ENCODE measurements at places on chromosomes 12 and 14. TPM values are rescaled to one million over a fixed set of nuclear protein-coding genes. Genes with fewer than 3 reads are reported as not detected.

Gene ZBTB42
- 3.5 TPM for total RNA-seq

Gene IL22
- 0.64 TPM for total RNA-seq

Gene CACNB3
- total RNA-seq = 6.3 TPM

Gene P2RX2
- total RNA-seq = not detected

Gene TDRD9
- total RNA-seq = 0.44 TPM

Gene NKX2-1
- not detected for total RNA-seq

Gene TEAD4
- total RNA-seq = 2.1 TPM

Gene PIWIL1
- total RNA-seq = not detected

Gene NPAS3
- total RNA-seq = not detected

Gene NPFF
- not detected for total RNA-seq

Gene APOF
- total RNA-seq = not detected

Gene RNASE11
- total RNA-seq = not detected

Gene C14orf39
- total RNA-seq = not detected

Gene FSCB
- total RNA-seq = not detected

Gene MRPS35
- total RNA-seq = 59.1 TPM

Gene GARIN6
- not detected for total RNA-seq

Gene DHRS2
- 3.1 TPM for total RNA-seq

Gene GPR137C
- total RNA-seq = 0.91 TPM

Gene ASCL4
- total RNA-seq = not detected

Gene LPAR5
- total RNA-seq = 11.4 TPM

All from CD8-positive, alpha-beta memory T cell (primary cell).